ENCODE measurements at places on chromosomes 6 and 20.

- no peak for DNase-seq
Measured at GRCh38 chr20:1927217-1927616, 32.0 kb downstream of the SIRPA start.

GRCh38 chr6:148700047-148700715 is 46.6 kb upstream of the UST start:
- DNase-seq: no peak

DNA sequence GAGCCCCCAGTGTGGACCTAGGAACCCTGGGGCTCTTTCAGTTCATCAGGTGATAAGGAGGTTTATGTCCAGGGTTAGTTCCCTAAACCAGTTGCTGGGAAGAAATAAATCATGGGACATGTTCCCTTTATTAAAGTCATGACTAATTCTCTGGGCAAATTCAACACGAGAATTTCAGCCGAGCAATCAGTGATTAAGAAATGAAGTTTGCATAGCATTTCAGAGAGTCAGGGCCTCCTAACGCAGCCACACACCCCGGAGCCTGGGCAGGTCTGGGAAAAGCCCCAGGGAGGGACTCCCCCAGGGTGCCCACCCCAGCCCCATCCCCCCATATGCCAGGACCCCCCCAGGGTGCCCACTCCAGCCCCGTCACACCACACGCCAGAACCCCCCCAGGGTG is 20.1 kb downstream of the SLCO4A1 start:
- DNase-seq: no peak

DNA sequence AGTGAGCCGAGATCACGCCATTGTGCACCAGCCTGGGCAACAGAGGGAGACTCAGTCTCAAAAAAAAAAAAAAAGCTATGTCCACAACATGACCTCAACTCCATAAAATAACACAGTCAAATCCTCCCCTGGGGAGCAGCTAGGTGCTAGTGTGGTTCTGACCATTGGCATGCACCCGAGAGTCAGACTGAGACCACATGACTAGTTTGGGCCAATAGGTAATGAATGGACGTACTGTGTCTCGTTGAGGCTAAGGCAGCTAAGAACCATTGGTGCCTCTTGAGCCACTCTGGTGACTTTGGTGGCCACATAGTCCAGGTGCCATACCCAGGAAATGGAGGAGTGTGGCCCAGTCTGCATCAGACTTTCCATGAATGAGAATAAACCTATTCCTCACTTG is 40.3 kb downstream of the ATP9A start:
- no peak for DNase-seq

DNA sequence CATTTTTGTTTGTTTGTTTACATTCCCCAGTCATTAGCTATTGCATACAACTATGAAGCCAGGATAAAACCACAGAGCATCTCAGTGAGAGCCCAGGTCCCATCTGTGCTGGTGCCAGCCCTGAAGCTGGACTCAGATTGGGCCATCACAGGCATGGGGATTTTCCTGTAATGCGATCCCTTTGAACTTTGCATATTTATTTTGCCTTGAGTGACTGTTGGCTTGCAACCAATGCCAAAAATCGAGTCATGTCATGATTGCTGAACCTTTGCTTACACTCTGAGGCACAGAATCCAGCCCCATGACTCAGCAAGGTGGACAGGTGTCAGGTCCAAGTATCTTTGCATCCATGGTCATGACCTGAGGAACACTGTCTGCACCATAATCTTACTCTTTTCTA is 46.2 kb upstream of the GGTLC1 start:
- DNase-seq: no peak

DNA sequence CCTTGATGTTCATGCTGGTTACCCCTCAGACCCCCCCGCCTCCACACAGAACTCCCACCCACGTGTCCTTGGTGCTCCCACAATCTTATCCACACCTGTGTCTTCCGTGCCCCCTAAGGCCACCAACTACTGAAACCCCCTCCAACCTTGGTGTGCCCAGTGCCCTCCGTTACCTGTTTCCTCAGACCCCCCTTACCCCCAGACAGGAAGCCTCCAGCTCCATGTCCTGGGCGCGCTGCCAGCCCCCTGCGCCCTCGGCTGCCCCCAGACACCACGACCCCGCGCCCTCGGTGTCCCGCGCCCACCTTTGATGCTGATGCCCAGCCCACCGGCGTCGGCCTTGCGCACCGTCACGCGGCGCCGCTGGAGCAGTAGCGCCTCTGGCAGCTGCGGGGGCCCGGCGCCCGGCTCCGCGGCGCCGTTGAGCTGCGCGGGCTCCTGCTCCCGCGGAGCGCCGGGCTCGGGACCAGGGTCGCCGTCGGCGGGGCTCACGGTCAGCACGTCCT is 504 bp downstream of the SNTA1 start:
- DNase-seq: no peak

- DNase-seq: no peak
Measured at GRCh38 chr20:17314264-17314663, 87.4 kb downstream of the PCSK2 start.

DNA sequence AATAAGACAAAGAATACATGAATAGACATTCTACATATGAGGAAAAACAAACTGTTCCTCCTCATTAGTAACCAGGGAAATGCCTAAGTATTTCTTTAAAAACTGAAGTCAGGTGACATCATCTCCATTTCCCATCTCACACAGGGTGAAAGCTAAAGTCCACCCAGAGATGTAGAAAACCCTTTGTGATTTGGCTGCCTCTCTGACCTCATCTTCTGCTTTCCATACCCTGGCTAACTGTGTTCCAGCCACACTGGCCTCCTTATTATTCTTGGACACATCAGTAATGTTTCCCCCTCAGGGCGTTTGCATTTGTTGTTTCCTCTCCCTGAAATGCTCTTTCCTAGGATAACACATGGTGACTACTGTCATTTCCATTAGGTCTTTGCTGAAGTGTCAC is 40.4 kb downstream of the ESF1 start:
- no peak for DNase-seq

DNA sequence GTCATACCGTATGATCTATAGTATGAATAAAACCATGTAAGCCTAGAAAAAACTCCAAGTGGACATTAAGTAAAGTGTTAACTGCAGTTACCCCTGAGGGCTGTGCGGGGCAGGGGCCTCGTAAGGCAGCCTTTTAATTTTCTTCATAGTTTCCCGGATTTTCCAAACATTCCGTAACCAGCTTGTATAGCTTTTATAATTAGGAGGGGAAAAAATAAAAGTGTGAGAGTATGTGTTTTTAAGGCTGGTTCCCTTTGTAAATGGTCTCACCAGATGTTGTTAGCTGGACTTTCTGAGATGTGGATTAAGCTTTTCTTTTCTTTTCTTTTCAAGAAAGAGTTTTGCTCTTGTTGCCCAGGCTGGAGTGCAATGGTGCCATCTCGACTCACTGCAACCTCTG is 7.0 kb downstream of the KIAA1755 start:
- no peak for DNase-seq

GRCh38 chr6:159061146-159061545 is 16.4 kb upstream of the TAGAP start:
- no peak for DNase-seq

DNA sequence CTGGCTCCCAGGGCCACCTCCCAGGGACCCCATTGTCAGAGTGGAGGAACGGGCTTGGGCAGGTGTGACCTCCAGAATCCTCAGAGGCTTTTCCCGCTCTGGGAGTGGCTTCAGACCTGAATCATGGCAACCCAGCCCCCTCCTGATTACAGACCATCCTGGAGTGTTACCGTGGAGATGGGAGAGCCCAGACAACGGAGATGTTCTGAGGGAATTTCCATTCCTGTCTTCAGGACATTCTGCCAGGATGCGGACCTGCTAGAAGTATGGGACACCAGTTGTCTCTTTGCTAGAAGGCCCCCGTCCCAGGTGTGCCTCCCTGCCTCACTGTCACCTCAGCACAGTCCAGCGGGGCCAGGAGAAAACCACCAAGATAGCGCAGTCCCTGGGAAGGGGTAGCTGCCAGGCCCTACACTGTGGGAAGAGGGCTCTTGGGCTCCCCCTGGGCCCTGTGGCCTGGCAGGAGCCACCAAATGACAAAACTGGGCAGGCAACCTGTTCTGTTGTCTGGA is 109.9 kb downstream of the PSMB1 start:
- no peak for DNase-seq

DNA sequence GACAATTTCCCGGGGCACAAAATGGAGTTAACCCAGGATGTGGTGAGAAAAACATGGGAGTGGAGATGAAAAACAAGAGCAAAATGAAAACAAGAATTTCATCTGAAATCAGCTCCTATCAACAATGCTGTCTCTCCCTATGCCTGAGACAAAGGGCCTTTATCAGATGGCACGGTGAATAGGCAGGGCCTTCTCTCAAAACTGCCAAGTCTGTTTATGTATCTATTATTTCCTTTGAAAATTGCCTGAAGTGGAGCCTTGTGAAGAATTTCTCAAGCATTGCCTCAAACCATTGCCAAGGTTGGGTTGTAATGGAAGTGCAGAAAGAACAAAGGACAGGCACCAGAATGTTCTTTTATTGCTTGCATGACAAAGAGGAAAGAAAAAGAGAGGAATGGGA is 74.7 kb downstream of the BTBD3 start:
- DNase-seq: no peak

DNA sequence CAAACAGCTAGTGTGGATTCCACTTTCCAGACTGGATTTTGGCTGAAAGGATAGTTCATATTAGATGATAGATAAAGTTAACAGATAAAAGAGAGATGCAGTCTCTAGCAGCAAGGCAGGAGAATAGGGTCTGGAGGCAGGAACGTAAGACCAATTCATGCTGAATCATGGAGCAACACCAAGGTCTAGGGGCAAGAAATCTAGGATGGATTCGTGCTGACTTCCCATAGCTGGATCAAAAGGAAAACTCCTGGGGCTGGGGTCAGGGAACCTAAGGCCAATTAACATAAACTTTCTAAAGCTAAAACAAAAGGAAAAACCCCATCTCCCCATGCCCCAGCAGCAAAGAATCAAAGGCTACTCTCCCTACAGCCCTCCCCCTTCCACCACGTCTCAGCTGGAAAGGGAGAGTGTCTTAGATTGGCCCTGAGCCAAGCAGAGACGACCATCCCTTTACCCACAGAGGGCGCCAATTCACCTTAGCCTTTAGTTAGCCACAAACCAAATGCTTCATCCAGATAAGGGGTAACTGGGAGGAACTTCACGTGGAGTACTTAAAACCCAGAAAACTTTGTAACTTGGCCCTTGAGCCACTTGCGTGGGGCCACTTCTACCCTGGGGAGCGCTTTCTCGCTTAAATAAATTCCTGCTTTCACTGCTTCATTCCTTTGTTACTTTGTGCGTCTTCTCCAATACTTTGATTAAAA is 7.6 kb downstream of the TREM1 start:
- DNase-seq: peak; percentile 29

GRCh38 chr20:3753501-3754275 is 13.9 kb downstream of the ADISSP start:
- DNase-seq: no peak

GRCh38 chr6:106356378-106356777 is 4.1 kb upstream of the CRYBG1 start:
- DNase-seq: no peak

GRCh38 chr20:34978092-34978744 is 22.6 kb downstream of the MYH7B start:
- no peak for DNase-seq

GRCh38 chr6:158828807-158829206 is 9.6 kb upstream of the EZR start:
- DNase-seq: no peak

GRCh38 chr6:134822920-134823709 is 126.8 kb downstream of the ALDH8A1 start:
- no peak for DNase-seq

DNA sequence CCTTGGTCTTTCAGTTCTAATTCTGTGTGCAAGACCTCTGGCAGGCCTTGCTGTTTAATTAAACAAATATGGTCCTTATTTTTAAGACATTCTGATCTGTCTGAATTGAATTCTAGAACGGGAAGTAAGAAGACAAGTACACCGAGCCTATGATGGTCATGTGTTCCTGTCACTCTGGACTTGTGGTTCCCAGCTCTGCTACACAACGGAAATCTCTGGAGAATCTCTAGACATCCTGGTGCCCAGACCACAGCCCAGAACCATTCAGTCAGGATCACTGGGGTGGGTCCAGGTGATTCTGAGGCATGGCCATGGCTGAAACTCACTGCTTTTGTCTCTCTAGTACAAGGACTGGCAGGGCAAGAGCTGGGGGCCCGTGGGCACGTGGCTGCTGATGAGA is 15.9 kb upstream of the KCNK16 start:
- no peak for DNase-seq

- DNase-seq: no peak
Measured at GRCh38 chr6:80186082-80186481, 79.6 kb downstream of the BCKDHB start.

DNA sequence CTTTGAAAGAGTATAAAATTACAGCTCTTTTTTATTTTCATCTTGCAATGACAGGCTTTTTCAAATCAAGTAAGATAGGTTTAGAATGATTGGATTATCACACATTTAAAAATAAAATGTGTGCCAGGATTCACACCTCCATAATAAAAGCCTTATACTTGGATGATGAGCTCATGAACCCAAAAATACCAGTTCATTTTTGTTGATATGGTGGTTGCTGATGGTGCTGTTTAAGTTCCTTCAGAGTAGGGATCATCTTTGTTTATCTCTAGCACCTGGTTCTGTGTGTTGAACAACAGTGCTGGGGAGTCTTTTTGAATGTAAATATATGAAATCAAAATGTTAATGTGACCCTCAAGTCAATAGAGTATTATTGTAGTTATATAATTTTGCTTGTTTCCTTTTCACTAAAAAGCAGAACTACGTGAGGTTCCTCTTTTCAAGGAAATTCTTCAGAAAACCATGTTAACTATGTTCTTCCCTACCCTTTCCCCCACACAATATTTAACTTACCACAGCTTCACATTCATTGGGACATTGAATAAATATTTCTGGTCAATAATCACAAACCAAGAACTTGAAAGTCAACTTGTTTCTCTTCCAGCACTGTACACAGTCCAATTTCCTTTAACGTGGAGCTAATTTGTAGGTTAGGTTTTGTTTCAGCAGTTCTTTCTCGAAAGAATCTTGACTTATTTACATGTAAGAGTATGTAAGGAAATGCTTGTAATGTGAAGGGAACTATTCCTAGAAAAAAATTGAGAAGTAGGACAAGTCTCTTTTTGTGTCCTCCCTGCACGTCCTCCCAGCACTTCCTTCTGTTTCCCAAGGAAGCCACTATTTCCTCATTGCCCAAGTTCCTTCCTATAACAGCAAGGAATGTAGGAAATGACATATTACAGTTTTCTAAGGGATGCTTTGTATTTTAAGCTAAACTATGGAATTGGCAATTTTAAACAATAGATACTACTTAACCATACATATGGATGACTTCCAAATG is 945.9 kb upstream of the CITED2 start:
- no peak for DNase-seq

DNA sequence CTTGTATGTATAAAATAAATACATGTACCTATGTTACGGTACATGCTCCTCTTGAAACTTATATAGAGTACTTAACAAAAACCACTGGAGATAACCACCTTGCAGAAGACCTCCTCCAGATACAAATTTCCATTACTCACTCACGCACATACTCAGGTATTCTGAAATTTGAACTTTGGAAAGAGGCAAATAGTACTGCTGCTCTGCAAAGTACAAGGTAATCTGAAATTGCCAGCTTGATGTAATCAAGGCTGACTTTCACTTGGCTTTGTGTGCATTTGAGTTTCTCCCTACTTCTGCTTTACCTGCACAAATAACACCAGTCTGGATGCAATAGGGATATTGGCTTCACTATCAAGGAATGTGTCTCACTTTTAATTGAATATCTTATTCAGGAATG is 123.6 kb downstream of the FOXA2 start:
- no peak for DNase-seq

GRCh38 chr20:17835934-17836300 is 132.7 kb downstream of the SNX5 start:
- DNase-seq: no peak

- no peak for DNase-seq
Measured at GRCh38 chr6:139240161-139241010, 51.4 kb downstream of the TXLNB start.

All from activated effector memory CD4-positive, alpha-beta T cell treated with Interleukin-2 at 50 U/mL for 16 hours (primary cell).